Stimulated activated naive CD4-positive, alpha-beta T cell treated with Interleukin-2 at 50 U/mL for 16 hours (primary cell): ENCODE measurements at places on chromosomes 11 and 22.

GRCh38 chr11:131924457-131925201 is 554.2 kb downstream of the NTM start:
- no peak for DNase-seq

- DNase-seq: no peak
Measured at GRCh38 chr22:35593891-35594470, 23.1 kb downstream of the MB start.

DNA sequence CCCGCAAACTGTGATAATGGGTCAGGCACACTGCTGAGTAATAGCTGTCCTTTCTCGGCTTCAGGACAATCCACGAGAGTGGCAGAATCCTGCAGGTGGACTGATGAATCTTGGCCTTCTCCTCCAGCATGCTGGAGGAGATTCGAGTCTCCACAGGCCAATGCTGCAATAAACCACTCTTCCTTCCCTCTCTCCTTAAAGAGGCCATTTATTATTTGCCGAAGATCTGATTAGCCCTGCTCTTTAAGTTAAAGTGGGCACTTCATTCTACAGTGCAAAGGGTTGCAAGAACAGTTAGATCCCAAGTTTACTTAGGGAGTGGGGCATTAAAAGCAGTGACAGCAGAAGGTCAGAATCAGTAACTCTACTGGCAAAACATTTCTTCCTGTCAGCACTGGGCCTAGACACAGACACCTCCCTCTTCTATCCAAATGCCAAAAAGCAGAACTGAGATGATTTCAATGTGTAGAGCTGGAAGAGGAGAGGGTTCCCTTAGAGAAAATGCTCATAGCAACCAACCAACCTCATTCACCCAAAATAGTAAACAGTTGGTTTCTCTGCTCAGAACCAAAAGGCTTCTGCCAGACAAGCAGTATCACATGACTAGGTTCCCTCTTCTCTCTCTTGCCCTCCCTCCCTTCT is 121.7 kb downstream of the SGSM3 start:
- no peak for DNase-seq

DNA sequence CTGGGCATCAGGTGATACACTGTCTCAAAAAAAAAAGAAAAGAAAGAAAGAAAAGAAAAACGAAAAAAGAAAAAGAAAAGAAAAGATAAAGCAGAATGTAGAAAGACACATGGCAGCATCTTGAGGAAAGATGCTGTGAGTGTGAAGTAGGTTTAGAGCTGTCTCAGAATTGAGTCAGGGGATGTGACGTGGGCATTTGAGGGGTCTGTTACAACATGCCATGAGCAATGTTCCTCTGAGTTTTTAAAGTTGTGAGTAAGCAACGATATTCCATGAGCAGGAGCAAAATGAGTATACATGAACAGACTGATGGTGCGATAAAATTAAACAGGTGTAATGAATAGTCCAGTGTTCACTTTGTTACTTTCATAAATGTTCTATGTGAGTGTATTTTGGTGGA is 11.3 kb upstream of the QSER1 start:
- DNase-seq: no peak

- DNase-seq: no peak
Measured at GRCh38 chr22:25210793-25211192, 8.6 kb upstream of the CRYBB2 start.

DNA sequence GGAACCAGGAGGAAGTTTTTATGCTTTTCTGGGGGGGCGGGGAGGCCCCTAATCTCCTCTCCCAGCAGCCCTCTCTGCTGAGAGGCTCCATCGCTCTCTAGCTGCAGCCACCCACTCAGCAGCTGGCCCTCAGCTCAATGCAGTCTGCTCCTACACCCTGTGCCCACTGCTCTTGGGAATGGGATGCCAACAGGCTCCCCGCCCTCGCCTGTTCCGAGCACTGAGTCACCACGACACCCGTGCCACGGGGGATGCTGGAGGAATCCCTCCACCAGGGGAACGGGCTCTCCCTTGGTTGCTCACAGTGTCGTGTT is 23.5 kb upstream of the SUSD2 start:
- no peak for DNase-seq

DNA sequence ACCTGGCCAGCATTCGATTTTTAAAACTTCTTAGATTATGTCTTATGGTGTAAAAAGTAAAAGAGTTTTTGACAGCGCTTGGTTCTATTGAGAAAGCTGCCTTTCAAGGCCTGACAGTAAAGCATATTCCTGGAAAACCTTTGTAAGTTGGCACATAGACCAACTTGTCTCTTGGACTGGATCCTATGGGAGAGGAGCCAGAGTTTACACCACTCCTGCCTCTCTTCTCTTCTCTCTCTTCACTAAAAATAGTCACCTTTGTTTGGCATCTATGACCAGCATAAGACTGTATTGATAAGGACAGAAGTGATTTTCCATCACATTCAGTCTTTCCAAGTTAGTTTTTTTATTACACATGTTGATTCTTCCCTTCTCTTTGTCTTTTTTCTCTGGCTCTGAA is 33.7 kb downstream of the CSRP3 start:
- no peak for DNase-seq

- DNase-seq: no peak
Measured at GRCh38 chr11:13119941-13120520, 110.9 kb downstream of the RASSF10 start.

DNA sequence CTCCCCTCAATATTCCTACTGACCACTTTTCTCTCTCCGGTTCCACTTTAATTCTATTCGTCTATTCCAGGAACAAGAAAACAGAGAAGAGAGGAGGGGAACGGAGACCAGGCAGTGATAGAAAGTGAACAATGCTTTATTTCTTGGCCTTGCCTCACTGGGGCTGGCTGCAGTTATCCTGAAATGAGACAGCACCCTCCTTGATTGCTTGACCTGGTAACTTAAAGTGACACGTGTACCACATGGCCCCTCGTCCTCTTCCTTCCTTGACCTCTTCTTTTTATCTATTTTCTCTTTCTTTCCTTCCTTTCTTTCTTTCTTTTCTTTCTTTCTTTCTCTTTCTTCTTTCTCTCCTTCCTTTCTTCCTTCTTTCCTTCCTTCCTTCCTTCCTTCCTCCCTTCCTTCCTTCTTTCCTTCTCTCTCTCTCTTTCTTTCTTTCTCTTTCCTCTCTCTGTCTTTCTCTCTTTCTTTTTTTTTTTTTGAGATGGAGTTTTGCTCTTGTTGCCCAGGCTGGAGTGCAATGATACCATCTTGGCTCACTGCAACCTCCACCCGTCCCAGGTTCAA is 52.8 kb upstream of the CLMP start:
- no peak for DNase-seq
